ENCODE measurements at places on chromosomes 16 and 17. TPM values are rescaled to one million over a fixed set of nuclear protein-coding genes. Genes with fewer than 3 reads are reported as not detected.

GRCh38 chr16:177394-177822 lies 928 bp downstream of the HBA1 start:
- no peak for DNase-seq

- DNase-seq = peak; percentile 59
Measured at GRCh38 chr17:41527063-41528023, 765 bp downstream of the KRT19 start.

DNA sequence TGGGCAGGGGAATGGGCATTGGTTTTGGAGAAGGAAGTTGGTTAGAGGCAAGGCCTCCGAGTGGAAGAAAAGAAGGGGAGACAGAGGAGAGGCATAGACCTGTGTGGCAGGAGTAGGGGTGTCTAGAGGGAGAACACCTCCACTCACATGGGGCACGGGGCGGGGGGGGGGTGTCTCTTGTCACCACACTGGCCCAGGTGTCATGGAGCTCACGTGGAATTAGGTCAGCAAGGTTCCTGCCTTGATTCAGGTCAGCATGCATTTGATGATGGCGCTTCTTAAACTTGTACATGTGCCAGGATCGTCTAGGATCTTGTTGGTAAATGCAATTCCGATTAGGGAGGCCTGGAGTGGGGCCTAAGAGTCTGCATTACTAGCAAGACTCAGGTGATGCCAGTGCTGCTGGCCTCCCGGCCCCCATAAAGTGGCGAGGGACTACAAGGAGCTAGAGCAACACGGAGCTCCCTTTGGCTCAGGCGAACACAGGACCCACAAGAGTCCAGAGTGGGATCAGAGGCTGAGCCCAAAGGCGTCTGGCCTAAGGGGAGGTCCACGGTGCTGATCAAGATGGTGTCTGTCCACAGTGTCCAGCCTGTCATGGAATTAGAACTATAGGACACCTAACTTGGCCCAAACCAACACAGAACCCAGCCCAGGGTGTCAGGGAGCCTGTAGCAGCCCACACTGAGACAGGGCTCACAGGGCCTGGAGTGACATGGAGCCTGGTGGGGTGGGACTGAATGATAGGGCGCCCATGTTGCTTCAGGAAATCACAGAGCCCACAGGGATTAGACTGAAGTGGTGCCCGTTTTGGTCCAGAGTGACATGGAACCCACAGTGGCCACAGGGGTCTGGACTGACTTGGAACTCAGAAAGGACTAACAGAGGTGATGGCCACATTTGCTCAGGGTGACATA lies 16.7 kb downstream of the EPOP start:
- no peak for DNase-seq

DNA sequence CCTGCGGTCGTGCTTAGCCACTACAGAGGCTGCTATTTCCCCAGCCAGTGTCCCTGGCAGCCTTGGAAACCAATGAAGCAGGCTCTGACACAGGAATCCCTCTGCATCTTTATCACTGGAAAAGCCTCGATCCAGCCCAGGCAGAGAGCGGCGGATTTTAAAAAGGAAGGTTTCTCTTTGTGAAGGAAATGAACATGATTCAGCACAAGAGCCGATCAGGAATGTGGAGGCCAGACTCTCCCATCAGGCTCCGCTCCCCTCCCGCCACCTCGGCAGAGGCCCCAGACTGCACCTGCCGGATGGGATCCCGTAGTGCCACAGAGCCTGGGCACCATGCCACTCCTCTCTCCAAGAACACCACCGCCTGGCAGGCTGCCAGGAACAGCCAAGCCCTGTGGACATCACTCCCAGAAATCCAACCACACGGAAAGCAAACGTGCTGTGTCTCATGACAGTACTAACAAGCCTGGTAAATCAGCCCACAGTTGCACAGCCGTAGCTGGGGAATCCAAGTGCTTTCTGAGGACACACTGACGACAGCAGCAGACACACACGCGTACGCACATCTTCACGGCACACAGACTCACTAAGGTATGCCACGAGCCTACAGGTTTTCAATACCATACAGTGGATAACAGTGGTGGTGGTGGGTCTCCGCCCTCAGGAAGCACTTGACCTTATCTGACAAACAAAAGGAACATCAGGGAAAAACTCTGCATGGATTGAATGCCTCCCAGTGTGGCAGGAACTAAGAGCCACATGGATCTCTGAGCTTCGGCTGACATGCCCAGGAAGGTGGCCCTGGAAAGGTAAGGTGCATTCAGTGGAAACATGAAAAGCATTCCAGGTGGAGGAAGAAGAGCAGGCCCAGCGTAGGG lies 5.4 kb downstream of the LRRC75A start:
- peak; percentile 50 for DNase-seq

- no peak for DNase-seq
Measured at GRCh38 chr16:81720973-81721906, 57.9 kb upstream of the PLCG2 start.

DNA sequence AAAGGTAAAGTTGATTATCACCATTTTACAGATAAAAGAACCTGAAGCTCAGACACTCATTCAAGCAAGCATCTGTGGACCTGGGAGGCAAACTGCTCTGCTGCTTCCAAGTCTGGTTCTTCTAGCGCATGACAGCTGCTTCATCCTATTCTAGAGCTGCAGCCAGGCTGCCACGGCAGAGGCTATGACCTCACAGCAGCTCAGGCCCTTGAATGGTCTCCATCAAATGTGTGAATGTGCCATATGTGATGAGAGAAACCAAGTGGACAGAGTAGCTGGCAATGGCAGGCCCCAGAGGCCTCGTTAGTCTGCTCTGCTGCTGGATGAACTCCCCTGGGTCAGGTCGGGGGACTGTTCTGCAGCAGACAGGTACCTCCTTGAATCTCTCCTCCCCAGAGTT lies 30.7 kb upstream of the FOXJ1 start:
- DNase-seq = no peak

DNA sequence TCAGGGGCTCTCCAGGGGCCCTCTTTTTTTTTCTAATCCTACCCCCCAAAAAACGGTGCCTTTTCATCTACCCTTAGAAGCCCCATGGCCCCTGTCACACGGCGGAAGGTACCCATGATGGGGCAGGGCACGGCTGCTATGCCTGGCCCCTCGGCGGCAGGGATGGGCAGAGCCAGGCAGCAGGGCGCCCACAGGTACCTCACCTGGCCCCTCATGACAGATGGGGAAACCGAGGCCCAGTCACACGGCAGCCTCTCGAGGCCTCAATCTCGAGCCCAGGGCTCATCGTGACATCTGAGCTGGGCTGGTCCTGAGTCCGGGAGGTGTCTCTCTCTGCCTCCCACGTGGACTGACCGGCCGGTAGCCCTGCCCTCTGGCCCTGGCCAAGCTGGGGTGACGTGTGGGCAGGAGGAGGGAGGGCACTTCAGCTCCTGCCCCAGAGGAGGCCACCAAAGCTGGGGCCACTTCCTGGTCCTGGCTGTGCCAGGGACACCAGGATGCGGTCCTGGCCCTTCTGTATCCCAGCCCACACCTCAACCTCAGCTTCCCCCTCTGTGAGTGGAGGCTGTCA lies 11.6 kb downstream of the TRAF7 start:
- DNase-seq = no peak

- no peak for DNase-seq
Measured at GRCh38 chr17:61321344-61321743, 78.3 kb upstream of the TBX2 start.

- no peak for DNase-seq
Measured at GRCh38 chr17:57289613-57290012, 33.3 kb downstream of the MSI2 start.

GRCh38 chr16:49575346-49576172 lies 202.0 kb downstream of the C16orf78 start:
- DNase-seq = peak; percentile 35

DNA sequence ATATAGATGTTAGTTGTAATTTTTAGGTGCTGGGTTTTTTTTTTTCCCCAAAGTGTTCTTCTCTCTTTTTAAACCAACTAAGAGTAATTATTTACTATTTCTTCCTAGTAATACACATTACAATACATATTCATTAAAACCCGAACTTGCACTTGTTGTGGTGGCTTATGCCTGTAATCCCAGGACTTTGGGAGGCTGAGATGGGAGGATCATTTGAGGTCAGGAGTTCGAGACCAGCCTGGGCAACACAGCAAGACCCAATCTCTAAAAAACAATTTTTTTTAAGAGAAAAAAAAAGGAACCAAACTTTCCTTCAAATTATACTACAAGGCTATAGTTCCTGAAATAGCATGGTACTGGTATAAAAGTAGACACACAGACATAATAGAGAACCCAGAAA lies 3.8 kb downstream of the EFCAB5 start:
- no peak for DNase-seq

GRCh38 chr16:89100601-89101302 lies 7.1 kb downstream of the ACSF3 start:
- DNase-seq = no peak

GRCh38 chr16:84460406-84461028 lies 43.9 kb downstream of the MEAK7 start:
- DNase-seq = no peak

The CDH16 gene
- total RNA-seq = not detected

The JPH3 gene
- 39.0 TPM for total RNA-seq

The CCL16 gene
- not detected for total RNA-seq

The TMEM220 gene
- total RNA-seq = 2.4 TPM
